ENCODE measurements at places on chromosomes 5 and 9.

DNA sequence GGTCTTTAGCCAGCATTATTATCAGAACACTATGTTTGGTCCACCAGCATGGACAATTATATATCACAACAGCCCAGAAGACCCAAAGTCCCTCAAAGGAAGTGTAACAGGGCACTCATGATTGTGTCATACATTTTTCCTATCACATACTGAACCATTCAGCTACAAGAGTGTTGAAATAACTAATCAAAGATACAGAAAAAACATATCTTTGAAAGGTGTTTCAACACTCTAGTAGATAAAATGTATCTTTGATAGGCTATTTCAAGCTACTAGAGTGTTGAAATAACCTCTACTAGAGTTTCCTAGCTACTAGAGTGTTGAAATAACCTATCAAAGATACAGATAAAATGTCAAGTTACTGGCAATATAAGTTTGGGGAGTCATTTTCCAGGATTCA lies 545.0 kb downstream of the PRR16 start:
- DNase-seq = no peak

GRCh38 chr5:177380805-177381126 lies 3.5 kb upstream of the SLC34A1 start:
- no peak for DNase-seq

DNA sequence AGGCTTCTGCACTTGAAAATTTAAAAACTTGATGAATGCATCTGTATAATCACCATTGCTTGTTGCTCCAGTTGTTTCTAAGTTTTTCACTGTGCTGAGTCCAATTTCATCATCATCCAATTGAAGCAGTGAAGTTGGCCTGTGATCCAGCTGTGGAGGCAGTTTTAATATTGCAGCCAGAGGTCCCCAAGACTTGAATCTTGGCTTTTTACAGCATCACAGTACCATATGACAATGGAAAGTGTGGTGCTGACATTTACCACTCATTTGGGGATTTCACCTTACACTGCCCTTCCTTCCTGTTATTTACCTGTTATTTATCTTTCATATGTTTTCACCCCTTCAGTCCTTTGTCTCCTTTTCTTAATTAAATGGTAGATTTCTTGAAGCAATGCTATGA lies 76.2 kb upstream of the SPIN1 start:
- DNase-seq = no peak

GRCh38 chr9:130555968-130556367 lies 23.4 kb upstream of the FUBP3 start:
- no peak for DNase-seq

DNA sequence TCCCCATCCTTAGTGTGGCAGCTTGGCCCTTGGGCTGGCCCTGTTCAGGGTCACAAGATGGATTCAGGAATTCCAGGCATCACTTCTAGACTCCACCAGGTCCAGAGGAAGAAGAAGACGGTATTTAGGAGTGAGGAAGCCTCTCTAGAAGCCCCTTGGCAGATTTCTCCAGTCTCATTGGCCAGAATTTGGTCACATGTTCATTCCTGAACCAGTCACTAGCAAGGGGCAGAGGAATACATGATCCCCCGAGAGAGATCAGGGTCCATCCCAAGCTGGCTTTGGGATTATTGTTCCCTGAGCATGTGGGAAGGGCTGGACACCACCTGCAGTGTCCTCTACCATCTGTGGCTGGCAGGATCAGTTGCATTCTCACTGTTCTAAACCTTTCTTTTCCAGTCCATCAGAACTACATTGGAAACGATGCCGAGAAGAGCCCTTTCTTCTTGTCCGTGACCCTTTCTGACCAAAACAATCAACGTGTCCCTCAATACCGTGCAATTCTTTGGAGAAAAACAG lies 48.5 kb downstream of the GARNL3 start:
- no peak for DNase-seq

- DNase-seq = no peak
Measured at GRCh38 chr9:134498814-134499166, 142.8 kb upstream of the COL5A1 start.

DNA sequence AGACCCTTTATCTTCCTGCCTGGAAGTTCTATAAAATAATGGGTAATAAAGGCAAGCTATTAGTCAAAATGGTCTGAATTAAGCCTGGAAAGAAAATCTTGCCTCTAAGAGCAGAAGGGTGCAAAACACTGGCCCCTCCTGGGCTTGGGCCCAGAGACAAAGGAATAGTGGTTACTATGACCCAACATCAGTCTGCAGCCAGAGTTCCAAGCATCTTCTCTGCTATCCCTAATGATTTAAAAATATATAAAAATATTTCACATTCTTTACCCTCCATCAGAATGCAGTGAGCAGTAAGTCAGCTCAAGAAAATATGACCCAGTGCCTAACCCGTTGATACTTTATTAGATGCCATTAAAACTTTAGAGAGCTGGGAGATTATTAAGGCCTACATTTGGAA lies 14.7 kb downstream of the TNFAIP8 start:
- no peak for DNase-seq

- DNase-seq = no peak
Measured at GRCh38 chr9:89756891-89757537, 152.2 kb downstream of the GADD45G start.

GRCh38 chr9:68844631-68845612 lies 139.9 kb downstream of the PIP5K1B start:
- DNase-seq = no peak

GRCh38 chr5:84961903-84962302 lies 577.2 kb upstream of the EDIL3 start:
- no peak for DNase-seq

DNA sequence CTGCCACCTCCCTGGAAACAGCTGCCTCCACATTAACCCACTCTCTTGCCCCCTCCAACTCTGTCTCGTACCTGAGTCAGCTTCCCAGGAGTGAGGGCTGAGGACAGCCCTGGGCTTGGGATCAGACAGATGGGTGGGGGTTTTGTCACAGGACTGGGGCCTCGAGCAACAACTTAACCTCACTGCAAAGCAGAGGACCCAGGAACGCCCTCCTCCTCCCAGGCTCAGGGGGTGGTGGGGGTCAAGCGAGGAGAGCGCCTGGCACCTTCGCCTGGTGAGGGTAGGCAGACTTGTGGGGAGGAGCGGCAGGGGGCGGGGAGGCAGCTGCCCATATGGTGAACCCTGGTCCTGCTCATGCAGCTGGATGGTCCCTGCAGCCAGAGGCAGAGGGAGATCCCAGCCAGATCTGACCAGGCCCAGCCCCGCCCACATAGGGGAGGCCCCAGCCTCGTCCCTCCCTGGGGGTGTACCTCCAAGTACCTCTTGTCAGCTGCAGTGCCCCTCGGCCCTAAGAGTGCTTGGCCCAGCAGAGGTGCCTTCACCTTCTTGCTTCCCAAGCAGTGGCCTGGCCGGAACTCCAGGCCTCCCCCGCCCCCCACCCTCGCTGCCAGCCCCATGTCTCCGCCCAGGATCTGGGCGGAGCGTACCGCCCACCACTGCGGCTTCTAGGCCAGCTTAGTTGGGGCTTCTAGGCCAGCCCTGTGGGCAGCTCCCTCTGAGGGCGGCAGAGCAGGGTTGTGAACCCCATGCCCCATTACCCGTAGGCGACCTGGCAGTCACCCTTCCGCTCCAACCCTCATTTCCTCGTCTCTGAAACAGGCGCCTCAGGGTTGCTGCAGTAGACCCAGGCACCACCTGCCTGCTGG lies at the start of gene SARDH:
SARDH (minus strand) TSS at position 579 of the 866 bp plus-strand sequence. CDS start 4,179 bp downstream, outside the sequence.
- peak; percentile 22 for DNase-seq

- DNase-seq = no peak
Measured at GRCh38 chr5:21152611-21153010, 1164.6 kb upstream of the CDH18 start.

DNA sequence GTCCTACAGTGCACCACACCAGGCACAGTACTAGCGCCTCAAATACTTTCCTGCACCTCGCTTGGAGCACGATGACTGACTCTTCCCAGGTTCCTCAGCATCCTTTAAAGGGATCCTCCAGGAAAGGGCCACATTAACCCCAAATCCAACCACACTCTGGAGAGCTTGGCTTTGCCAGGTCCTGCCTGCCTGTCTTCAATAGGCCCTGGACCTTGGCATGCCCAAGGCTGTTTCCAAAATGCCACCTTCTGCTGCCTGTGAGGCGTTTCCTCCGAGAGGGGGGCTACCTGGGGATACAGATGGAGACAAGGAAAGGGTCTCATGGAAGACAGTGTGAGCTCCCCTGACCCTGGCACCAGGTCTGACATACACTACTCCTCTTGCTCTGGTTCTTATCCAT lies 169.9 kb downstream of the DAB2IP start:
- DNase-seq = no peak

DNA sequence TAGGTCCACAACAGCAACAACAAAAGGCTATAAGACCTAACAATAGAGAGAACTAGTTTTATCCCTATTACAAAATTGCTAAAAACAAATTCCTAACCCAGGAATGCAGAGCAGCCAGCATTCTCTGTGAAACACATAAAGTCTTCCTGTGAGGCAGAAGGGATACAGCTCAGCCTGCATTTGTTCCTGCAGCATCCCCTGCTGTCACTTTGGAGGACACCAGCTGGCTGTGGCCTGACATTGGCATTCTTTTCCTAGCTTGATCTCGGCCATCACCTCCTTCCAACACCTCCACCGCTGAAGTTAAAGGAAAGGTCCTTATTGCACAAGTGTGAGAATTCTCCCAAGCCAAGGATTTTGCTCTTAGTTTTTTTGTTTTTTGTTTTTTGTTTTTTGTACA lies 186.1 kb downstream of the SNCAIP start:
- no peak for DNase-seq

GRCh38 chr9:93212409-93212808 lies 28.5 kb downstream of the WNK2 start:
- DNase-seq = no peak

GRCh38 chr5:110916381-110917049 lies 155.0 kb upstream of the TSLP start:
- no peak for DNase-seq

DNA sequence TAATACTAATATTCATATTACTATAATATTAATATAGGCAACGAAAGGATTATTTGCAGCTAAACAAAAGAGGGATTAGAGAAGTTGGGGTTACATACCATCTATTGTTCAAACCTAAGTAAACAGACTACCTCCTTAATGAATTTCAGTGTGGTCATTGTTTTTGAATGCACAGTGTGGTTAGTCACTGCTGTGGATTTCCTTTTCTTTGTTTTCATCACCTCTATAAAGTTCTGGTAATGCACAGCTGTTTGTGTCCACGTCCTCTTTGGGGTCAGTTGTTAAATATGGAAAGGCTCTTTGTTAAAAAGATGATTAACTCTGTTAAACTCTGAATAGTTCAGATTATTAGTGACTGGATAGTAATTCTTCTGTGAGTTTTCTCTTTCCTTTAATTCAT lies 233.6 kb downstream of the MAST4 start:
- DNase-seq = no peak

DNA sequence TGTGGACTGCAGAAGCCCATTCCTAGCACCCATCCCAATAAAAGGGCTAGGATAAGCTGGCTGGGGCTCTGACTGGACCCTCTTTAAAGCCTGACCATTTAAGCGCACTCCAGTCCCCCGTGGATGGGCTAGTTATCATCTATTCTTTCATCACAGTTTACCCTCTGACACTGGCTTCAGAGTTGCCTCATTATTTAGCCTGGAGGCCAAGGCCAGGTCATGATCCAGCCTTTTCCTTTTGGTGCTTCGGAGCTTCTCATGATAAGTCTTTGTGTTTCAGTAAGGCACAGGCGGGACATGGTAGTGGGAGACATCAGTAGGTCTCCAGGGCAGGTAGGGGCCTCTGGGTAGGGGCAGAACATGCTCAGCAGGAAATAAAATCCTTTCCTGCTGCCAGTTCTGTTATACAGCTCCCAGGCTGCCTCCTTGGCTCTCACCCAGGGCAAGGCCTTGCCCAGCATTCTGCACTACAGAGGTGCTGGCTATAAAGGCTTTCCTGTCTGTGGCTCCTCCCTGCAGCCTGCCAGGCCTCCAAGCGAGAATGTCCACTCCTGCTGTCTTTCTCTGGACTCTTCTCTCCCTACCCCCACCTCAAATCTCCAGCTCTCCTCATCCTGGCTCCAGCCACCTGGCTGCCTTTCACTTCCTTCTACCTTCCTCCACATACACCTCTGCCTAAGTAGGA lies 128.8 kb downstream of the FSTL4 start:
- DNase-seq = no peak

DNA sequence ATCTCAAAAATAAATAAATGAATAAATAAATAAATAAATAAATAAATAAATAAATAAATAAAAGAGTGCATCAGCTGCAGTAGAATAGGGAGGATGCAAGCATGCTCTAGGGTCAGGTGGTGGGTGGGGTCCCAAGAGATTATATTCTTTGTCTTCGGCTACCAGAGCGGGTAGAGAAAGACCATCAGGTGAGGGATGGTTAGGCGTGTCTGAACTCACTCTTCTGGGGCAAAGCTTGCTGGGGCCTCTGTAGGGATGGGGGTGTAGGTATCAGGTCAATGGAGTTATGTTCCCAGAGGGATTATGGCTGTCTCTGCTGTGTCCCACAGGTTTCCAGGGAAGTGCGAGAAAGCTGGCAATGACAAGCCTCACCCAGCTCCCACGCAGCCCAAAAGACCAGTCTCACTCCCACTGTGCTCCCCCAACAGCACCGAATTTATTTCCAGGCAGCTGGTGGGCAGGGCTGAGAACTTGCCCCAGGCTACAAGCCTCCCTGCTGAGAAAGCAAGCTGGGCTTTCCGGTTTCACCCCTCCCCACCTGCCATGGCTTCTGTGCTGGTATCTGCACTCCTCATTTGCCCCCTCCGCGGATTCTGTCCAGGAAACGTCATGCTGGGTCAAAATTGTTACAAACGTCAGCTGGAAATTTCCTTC lies 180.8 kb downstream of the LURAP1L start:
- no peak for DNase-seq

DNA sequence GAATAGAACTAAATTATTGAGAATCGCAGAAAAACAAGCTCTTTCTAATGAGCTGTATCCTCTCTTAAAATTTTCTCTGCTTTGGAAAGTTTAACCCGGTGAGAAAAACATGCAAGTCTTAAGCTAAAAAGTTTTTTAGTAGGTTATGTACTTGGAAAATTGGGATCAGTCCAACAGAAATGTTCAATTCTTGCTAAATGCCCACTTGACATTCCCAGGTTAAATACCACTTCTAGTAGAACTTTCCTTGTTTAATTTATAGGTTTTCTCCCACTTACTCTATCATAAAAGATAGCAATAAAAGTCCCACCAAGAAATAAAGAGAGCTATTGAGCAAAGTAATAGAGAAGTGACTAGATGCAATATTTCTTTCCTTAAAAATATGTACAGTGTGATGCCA lies 157.1 kb downstream of the CCDC192 start:
- no peak for DNase-seq

GRCh38 chr9:132797861-132798659 lies 80.0 kb downstream of the AK8 start:
- DNase-seq = no peak

DNA sequence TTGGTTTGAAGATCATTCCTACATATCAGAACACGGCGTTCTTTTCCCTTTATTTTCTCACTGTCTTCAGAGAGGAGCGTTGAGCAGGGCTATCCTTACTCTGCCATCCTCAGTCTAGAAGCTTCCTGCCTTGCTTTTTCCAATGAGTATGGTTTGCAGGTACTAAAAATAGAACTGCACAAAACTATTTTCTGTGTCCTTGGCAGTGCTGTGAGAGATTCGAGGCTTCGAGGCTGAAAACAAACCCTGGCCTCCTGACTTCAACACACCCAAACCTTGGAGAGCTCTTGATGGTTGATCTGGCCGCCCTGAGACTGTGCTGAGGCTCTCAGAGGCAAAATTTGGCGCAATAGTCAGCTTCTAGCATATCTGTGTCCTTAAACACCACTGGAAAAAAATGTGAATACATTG lies 78.9 kb downstream of the GOLPH3 start:
- no peak for DNase-seq
